SJSA1 (cell line): ENCODE measurements at places on chromosomes 1 and 21.

DNA sequence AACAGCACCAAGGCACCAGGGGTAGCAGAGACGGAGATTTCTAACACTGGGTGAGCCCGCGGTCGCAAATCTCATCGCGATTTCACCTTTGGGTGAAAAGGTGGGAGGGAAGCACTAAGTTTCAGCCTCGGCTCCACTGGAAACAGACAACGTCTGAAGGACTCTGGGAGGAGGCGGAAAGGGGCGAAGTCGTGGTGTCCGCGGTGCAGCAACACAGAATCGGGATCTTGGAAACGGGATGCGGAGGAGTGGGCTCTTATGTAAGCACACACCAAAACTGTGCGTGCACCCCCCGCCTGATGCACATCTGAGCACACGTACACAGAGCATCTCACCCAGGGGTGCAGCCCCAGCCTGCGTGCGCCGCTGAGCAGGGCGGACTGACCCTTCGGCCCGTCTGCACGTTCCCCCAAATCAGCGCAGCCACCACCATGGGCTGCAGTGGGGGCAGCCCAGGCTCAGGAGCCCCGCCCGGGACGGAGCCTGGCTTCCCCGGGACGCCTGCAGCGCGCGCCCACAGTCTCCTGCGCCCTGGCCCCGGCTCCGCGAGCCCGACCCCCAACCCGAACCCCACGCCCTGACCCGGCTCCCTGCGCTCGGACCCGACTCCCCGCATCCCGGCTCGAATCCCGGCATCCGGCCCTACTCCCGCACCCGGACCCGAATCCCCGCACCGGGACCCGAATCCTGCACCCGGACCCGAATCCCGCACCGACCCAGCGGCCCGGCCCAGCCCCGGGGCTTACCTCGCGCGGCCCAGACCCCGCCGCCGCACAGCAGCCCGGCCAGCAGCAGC is 670 bp downstream of the CLSTN1 start:
- H3K27me3 ChIP-seq = no peaks in the 10 kb centered on the region
- H3K4me1 ChIP-seq = peaks cover 35% of the 10 kb centered on the region
- DNase-seq = peak; percentile 35
- no peak overlapping the region for H3K27ac ChIP-seq
- peaks cover 8% of the 10 kb centered on the region for H3K36me3 ChIP-seq

DNA sequence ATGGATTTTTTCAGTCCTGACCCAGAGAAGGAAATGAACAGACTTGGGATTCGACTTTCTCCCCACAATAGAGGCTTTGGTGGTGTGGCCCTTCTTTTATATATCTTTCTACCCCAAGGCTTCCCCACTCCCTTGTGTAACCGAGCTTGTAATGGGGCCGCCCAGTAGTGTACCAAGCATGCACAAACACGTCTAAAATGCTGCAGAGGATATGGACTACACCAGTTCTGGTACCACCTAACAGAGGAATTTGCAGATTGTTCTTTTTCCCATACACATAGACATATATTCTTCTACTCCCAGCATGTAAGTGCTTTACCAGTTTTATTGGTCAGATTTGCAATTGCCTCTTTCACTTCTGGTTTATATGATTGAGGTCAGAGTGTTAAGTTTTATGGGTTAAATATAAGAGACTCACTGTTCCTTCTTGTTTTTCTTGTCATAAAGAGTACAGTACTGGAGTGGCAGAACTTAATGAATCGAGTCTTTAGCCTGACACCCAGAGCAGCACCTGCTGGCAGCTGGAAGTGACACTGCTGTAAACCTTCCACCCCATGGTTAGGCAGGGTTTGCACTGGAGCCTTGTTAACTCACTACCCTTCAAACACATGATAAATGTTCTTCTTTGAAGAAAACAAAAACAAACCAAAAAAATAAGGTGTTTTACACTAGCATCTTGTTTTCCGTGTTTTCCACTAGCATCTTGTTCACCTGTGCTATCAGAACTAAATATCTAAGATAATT is 198.6 kb downstream of the PTPRC start:
- H3K4me3 ChIP-seq = no peak overlapping the region
- H3K36me3 ChIP-seq = no peaks in the 10 kb centered on the region
- H3K27ac ChIP-seq = no peak overlapping the region

DNA sequence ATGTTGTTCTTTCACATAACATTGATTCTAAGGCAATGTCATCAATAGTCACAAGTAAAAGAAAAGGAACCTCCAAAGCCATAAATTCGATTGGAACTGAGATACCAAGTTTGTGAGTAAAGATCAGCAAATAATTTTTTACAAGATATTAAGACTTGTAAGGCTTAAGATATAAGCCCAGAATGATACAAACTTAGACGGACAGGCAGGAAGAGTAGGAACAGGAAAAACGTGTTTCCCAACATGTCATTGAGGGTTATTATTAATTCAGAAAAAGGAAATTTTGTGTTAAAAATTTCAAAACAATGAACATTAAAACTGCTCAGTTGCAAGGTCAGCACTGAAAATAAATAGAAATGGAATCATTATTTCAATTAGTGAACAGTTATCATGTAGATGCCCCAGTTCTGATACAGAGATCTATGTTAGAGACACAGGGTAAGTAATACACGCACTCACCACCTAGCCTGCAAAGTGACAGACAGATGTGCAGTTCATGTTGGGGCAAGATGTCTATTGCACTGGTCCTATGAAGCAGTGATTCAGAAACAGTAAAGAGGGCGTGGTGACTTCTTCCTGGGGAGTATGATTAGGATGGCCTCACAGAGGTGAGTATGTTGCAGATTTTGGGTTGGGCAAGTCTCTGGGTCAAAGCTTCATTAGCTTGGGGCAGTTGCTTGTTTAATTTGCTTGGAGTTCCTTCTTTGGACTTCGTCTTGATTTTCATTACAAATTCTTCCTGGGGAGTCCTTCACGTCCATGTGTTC is 284.4 kb downstream of the SETD4 start:
- DNase-seq = no peak
- no peak overlapping the region for H3K4me3 ChIP-seq
- H3K27ac ChIP-seq = no peak overlapping the region
- no peaks in the 10 kb centered on the region for H3K36me3 ChIP-seq
- H3K27me3 ChIP-seq = no peaks in the 10 kb centered on the region

GRCh38 chr1:73537400-73537799 is 660.6 kb downstream of the LRRIQ3 start:
- no peak overlapping the region for H3K4me3 ChIP-seq
- H3K36me3 ChIP-seq = no peaks in the 10 kb centered on the region
- no peaks in the 10 kb centered on the region for H3K27me3 ChIP-seq

- H3K4me3 ChIP-seq = no peak overlapping the region
- no peak overlapping the region for H3K27ac ChIP-seq
- no peaks in the 10 kb centered on the region for H3K4me1 ChIP-seq
- H3K27me3 ChIP-seq = no peaks in the 10 kb centered on the region
- H3K36me3 ChIP-seq = no peaks in the 10 kb centered on the region
These were observed 124.4 kb upstream of the BARHL2 start for GRCh38 chr1:90841473-90841872.

- no peaks in the 10 kb centered on the region for H3K4me1 ChIP-seq
- no peak for DNase-seq
- H3K36me3 ChIP-seq = no peaks in the 10 kb centered on the region
- H3K27me3 ChIP-seq = no peaks in the 10 kb centered on the region
- H3K27ac ChIP-seq = no peak overlapping the region
- H3K4me3 ChIP-seq = no peak overlapping the region
These were observed 358.4 kb downstream of the NTNG1 start for GRCh38 chr1:107499139-107499744.

- H3K36me3 ChIP-seq = no peaks in the 10 kb centered on the region
- no peak overlapping the region for H3K27ac ChIP-seq
- peaks cover 2% of the 10 kb centered on the region; the same call in 1 of the 2 replicates for H3K27me3 ChIP-seq
- no peak overlapping the region for H3K4me3 ChIP-seq
- no peak for DNase-seq
These were observed 3.2 kb downstream of the CGN start for GRCh38 chr1:151514366-151514765.

DNA sequence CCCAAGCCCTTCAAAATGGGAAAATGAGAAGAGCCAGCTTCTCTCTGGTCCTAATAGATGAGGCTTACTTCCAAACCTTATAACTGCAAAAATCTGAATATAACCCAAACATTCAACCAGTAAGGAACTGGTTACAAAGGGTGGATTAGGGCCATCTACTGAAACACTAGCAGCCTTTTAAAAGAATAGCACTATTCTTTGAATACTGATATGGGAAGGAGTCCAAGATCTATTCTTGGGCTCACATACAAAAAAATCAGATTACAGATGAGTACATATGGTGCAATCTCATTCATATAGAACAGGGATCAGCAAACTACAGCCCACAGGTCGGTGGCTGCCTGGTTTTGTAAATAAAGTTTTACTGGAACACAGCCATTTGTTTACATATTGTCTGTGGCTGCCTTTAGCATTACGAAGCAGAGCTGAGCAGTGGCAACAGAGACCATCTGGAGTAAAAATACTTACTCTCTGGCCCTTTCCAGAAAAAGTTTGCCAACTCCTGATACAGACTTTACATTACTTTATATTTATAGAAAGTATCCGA is 167.7 kb downstream of the ZSCAN20 start:
- DNase-seq = no peak
- no peaks in the 10 kb centered on the region for H3K36me3 ChIP-seq
- H3K27ac ChIP-seq = no peak overlapping the region
- H3K4me1 ChIP-seq = no peaks in the 10 kb centered on the region
